ENCODE measurements at places on chromosomes 2 and 18.

GRCh38 chr2:38013158-38013752 lies 62.7 kb downstream of the CYP1B1 start:
- DNase-seq: no peak

DNA sequence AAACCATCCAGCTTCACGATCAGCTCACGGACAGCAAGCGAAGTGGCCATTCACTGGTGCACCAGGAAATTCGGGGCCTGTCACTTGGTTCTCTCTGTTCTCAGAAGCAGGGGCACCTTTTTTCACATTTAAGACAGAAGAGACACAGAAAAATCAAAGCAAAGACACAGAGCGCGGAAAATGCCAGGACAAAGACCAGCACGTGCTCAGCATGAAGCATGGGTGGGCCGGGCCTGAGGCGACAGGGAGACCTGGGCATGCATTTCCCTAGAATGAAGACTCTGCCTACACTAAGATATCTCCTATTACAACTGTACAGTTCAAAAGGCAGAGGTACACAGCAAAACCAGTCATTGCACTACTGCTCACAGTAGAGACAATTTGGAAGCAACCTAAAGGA lies 117.4 kb upstream of the ID2 start:
- no peak for DNase-seq

DNA sequence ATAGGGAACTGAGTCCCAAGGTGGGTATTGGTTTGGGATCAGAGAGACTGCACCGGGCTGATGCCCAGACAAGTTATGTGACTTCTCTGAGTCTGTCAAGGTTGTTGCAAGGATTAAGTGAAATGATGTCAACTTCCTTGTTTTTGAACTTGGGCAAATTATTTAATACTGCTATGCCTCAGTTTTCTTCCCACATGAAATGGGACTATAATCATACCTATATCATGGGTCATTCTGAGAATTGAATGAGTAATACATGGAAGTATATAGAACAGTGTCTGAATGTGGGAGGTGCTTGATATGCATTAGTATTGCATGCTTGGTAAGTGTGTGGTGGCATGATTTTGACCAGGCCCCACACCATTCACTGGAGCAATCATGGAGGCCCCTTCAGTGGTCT lies 99.0 kb downstream of the PRKCE start:
- DNase-seq: no peak

DNA sequence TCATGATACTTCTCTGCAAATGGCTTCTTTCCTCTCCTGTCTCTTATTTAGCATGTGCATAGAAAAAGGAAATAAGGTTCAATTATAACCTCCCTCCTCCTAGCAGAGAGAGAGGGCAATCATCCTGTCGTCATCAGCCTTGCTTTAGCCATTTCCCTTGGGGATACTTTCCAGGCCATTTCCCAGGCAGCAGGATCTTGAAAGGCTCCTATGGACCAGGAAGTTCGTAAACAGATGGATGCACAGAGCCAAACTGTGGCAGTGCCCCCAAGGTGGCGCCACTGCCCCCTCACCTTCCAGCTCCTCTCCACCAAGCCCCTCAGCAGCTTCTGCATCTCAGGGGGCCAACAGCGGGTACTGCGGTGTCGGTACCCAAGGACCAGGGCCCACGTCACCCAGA lies 157.4 kb downstream of the DTNA start:
- no peak for DNase-seq

DNA sequence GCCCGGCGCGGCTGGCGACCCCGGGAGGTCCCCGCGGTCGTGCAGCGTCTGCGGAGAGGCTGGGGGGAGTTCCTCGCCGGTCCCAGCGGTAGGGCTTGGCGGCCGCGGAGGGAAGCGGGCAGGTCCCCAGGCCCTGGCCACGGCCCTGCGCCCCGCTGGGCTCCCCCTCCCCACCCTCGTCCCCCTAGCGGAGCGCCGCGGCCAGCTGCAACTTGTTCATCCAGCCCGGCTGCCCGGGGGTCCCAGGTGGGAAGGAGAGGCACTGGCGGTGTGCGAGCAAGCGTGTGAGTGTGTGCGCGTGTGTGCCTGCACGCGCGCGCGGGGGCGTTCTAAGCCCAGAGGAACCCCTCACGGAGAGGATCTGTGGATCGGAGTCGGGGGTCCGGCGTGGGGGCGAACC lies 1.3 kb downstream of the PTPRM start:
- no peak for DNase-seq

DNA sequence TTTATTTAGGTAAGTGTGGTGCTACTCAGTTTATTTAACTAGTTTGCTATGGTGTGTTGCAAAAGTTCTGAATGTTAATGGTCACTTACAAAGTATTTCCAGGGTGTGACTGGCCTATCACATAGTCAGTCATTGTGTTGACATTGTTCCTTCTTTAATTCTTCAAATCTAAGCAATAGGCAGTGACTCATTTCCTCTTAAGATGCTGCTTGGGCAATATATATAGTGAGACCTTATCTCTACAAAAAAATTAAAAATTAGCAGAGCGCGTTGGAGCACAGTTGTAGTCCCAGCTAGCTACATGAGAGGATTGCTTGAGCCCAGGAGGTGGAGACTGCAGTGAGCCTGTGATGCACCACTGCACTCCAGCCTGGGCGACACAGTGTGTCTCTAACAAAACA lies 5.8 kb upstream of the CCDC88A start:
- no peak for DNase-seq

DNA sequence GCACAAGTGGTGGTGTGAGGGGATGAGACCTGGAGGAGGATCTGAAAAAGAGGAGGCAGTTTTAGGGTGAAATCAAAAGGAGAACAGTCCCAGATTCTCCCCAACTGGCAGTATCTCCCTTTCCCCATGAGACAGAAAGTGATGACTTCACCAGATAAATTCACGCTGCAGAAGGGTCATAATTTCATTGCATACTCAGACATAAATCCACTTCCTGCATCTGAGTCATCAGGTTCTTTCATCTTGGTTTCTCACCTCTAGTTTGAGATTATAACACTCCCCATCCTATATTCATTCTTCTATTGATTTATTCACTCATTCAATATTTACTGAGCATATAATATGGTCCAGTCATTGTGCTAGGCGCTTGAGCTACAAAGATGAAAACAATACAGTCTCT lies 64.7 kb downstream of the CCDC148 start:
- DNase-seq: no peak

- DNase-seq: peak; percentile 27
Observed at GRCh38 chr2:218897394-218898108, 16.9 kb downstream of the WNT10A start.

DNA sequence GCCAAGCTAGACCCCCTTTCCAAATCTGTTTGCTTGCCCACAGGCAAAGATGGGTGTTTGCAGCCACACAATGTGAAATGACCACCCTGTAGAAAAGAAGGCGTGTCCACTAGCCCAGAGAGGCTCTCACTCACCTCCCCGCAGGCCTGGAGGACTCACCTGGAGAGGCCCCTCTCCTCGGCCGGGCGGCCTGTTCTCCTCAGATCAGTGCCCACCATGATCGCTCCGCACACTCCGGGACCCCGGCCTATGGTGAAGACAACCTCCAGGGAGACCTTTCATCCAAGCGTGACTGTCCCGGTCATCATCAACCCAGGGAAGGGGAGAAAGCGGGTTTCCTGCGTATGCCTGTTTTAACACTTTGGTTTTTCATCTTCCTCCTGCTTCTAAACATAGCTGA lies 328.7 kb upstream of the SALL3 start:
- no peak for DNase-seq

- DNase-seq: no peak
Observed at GRCh38 chr2:196952936-196953335, 26.4 kb upstream of the PGAP1 start.

- peak; percentile 37 for DNase-seq
Observed at GRCh38 chr2:30310955-30311354, 79.6 kb downstream of the LBH start.

DNA sequence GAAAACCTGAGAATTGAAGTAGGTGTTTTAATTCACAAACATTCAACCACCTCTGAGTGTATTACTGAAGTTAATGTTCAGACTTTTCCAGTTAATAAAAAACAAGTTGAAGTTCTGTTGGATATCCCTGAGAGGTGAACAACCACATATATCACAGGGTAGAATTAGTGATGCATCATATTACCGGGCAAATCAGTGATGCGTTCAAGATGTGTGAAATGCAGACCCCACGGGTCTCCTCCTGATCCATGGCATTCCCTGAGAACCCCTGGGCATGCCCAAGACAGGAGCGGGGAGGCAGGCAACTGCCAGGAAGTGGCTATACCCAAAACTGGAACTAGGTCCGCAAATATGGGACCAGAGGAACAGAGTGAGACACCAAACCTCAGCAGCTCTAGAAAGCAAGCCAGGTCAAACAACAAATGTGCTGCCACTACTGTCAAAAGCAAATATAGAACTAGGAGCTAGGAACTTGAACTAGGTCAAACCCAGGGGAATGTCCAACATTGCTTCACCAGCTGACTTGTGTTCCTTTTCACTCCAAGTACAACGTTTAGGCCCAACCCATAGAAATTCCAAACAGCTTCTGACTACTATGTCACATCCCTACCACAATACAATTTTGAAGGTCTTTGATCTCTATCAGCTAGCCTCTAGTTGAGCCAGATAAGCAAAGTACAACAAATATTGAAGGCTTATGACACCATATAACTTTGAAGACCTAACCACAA lies 20.2 kb downstream of the PSTPIP2 start:
- DNase-seq: no peak

DNA sequence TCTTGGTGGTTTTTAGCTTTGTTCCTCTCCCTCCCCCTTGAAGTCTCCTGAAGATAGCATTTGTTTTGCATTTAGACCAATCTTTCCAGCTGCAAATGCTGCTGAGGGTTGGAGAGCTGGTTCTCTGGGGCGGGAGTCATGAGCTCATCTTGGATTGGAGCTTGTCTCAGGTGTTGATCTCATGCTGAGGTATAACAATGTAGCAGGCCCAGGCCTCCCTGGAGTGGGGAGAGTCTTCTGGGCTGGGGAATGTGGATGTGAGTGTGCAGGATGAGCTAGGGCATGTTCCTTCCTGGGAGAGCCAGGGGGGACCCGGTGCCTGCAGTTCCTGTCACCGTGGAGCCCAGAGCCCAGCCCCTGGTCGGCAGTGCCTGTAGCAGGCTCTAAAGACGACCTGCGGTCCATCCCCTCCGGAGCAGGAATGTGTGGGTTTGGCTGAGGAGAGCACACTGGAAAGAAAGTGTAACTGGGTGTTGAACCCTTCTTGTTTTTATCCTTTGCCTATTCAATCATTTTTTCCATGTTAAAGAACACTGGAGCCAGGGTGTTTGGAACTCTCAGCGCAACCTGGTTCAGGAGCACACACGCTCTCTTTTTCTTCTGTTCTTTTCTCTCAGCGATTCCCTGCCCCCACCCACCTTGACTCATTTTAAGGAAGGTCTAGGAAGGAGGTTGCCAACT lies 2.7 kb downstream of the ZNF532 start:
- DNase-seq: no peak

- DNase-seq: no peak
Observed at GRCh38 chr2:10444463-10444862, 3.7 kb downstream of the ODC1 start.

DNA sequence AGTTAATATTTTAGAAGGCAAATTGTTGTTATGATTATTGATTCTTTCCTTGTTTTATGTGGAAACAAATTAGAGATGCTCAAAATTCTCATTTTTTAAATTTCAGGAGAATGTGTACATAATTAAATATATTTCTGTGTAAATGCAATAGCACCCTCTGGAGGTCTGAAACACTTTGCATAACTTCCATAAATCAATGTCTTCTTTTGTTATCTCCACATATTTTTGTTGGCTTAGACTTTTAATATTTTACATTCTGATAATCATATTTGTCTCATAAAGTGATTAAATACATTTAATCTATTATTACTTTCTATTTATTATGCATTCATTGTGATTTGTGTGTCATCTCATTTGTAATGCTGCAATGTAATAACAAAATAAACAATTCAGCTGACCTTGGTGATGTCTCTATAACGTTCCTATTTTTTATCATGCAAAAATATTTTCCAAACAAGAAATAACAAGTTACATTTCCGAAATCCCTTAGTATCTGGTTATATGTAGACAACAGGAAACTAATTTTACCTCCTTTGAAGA lies 201.8 kb upstream of the GALNT5 start:
- no peak for DNase-seq

- DNase-seq: no peak
Observed at GRCh38 chr18:8623549-8624106, 14.4 kb downstream of the RAB12 start.

GRCh38 chr2:231191896-231192872 lies 6.2 kb upstream of the ARMC9 start:
- no peak for DNase-seq

GRCh38 chr2:215362562-215362904 lies 50.7 kb downstream of the ATIC start:
- no peak for DNase-seq

GRCh38 chr2:42762823-42763804 lies 821 bp downstream of the OXER1 start:
- no peak for DNase-seq

DNA sequence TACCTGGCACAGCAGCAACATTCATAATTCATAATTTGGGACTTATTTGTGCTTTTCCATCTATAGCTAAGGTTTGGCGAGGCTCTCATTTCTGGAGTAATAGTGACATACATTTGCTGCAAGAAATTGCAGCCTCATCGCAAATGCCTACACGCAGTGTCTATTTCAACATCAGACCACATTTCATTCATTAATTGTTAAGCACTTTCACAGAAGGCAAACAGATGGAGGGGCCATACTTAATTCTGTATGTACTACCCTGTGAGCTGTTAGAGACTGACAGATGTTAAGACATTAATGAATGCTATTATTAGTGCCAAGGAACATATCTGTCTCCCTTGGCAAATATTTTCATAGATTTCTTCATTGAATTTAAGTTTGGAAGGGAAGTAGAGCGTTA lies 125.7 kb downstream of the UXS1 start:
- no peak for DNase-seq

GRCh38 chr2:107325981-107326786 lies 440.2 kb upstream of the ST6GAL2 start:
- DNase-seq: no peak

DNA sequence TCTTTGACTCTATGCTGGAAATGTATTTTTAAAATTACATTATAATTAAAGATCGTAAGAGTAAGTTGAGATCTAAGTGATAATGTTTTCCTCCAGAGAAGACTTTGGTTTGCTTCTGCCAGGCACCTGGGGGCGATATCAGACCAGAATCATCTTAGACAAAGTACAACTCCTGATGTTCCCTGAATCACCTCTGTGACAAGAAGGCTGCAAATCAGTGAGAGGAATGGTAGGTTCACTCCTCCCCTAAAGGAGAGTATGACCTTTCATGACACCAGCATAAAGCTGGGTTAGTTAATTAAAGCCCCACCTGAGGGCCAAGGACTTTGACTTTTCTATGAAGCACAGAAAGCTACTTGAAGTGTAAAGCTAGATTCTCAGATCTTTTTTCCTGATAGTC lies 114.4 kb upstream of the DTNA start:
- no peak for DNase-seq
